Stimulated activated CD8-positive, alpha-beta memory T cell treated with anti-CD3 and anti-CD28 coated beads, Interleukin-4, amount 100 ng/mL, for 4 hours (primary cell): ENCODE measurements at places on chromosomes 7 and 10.

- DNase-seq = peak; percentile 35
These were observed 21.3 kb upstream of the KCNK18 start for GRCh38 chr10:117175901-117176534.

GRCh38 chr10:92240289-92241157 lies 50.4 kb downstream of the CPEB3 start:
- no peak for DNase-seq

DNA sequence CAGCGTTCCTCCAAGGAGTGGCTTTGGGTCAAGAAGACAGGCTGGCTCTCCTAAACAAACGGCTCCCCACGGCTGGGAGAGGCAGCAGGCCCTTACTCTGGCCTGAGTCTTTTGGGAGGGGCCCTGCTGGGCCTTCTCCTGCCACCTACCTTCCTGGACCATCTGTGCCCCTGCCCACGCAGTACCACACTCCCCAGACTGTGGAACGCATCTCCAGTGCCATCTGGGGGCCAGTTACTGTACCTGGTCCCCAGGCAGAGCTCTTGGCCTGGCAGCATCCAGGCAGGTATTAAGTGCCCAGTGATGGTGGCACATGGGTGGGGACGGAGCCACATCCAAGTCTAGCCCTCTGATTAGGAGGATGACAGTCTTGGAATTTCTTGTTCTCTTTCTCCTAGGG lies 14.4 kb downstream of the ALKBH4 start:
- DNase-seq = no peak

DNA sequence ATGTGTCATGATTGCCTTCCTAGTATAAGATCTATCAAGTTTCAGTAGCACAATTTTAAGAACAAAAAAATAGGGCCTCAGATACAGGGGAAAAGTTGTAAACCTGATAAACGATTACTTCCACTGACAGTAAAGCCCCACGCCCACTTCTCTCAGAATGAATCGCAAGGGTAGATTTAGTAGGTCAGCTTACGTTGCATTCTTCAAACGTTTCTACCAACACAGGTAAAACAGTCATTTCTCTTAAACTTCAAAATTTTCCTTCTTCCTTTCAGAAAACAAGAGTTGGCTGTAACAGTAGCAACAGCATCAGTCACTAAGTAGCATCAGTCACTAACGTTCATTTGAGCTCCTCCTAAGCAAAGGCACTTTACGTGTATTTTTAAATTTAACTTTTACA lies 221.5 kb downstream of the ADAM12 start:
- no peak for DNase-seq

DNA sequence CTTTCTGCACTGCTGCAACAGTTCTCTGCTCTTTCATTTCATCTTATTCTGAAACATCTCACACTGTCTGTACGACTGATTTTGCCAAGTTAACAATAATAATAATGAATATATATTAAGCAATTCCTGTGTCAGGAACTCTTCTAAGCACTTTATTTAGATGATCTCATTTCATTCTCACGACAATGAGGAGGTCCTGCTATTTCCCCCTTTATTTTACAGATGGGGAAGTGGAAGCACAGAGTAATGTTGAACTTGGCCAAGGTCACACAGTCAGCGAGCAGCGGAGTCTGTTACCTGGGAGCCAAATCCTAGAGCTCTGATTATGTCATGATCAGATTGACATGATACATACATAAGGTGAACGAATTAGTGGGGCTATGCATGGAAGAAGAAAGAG lies 5.8 kb downstream of the MRC1 start:
- no peak for DNase-seq

DNA sequence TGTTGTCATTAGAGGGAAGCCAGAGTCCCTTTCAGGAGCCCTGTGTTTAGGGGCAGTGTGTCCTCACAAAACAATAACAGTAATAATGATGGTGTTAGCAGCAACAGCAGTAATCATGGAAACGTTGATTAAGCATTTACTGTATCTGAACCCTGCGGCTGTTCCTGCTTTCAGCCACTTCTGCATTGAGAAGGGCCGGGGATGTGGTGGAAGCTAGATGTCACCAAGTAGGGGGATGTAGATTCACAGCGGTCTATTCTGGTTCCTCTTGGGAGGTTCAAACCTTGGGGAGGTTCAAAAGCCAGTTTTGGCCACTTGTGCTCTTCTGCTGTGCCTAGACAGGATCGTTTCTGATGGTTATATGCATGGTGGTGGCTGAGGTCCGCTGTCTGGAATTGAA lies 44.8 kb downstream of the PRPF18 start:
- no peak for DNase-seq

DNA sequence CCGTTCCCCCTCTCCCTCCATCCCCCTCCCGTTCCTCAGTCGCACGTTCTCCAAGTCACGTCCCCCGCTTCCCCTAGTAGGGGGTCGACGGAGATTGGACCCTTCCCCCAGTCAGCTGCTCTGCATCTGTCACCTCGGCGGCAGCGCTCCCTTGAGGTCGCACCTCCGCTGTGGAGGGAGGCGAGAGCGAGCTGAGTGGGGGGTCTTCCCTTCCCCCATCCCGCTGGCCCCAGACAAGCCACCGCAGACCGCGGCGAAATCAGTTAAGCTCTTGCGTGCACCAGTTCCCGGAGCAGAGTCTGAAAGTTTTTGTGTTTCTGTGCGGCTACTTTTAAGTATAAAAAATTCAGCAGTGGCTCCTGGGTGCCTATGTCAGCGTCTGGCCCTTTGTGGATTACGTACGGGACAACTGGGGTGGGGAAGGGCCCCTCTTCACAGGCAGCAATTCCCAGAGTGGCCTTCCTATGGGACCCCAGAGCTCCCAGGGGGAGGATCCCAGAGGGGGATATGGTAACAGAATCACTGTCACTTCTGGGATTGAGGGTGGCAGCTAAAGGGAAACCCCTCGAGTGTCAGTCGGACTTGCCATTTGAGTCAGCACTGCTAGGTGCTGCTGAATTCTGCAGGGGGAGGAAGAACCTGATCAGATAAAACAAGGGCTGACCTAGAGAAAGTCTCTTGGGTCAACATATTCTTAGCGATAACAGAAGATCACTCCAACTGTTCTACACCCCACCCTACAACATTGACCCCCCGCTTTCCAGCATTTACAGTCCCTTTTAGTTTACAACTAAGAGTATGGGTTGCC lies 12.5 kb upstream of the DDIT4 start:
- no peak for DNase-seq

GRCh38 chr7:117982071-117983055 lies 109.1 kb upstream of the CTTNBP2 start:
- no peak for DNase-seq

DNA sequence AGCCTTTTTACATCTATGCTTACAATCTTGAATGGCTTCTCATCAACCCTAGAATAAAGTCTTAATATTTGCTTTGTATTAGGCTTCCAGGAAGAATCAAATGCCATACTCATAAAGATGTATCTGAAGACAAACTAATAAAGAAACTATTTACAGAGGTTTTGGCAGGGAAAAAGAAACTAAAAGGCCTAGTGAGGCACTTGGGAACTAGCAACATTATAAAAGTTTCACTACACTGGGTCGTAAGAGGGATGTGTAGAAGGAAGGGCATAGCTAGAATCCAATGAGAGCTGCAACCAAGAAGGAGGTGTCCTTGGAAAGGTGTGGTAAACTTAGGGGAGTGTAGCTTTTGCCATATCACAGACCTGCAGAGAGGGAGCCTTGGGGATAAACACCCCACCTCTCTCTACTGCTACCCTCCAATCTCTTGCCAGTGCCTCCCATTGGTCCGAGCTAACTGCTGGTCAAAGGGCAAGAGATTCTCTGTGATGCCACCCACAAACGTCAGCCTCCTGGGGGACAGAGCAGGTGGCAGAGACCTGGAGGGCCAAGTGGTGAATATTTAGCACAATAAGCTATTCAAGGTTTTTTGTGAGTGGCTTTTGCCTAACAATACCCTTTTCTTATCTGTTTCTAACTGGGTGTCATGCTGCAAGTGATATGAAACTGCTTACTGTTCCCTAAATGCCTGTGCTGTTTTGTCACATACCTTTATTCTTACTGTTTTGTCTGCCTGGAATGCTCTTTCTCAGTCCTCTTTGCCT lies 60.7 kb downstream of the CPED1 start:
- DNase-seq = no peak

DNA sequence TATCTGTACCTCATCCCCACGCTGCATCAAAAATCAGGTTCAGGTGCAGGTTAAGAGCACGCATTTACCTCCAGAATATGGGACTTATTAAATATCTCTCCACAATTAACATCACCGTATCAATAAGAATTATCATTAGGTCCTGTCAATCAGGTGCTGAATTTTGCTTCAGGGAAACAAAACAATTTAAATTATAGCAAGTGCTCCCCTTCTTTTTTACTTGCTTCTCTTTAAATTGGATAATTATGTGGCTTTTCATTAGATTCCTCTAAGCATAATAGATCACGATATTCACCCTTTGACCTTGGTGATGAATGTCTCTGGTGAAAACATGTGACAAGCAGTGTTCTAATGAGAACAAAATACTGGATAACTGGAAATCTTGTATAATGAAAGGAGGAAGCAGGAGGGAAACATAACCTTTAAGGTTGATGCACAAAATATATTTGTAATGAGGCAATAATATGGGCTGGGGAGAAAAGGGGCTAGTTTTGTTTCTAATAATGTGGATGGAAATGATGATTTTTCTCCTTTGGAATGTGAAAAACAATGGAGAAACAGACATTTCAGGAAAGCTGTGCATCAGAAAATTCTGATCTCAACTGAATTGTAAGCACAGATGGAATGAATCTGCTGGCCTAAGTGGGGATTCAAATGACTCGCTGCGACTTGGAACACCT lies 166.9 kb downstream of the SNX10 start:
- no peak for DNase-seq

GRCh38 chr10:97553575-97554031 lies 19.0 kb upstream of the ANKRD2 start:
- peak; percentile 27 for DNase-seq

- no peak for DNase-seq
These were observed 126.7 kb upstream of the STK17A start for GRCh38 chr7:43456200-43456599.

DNA sequence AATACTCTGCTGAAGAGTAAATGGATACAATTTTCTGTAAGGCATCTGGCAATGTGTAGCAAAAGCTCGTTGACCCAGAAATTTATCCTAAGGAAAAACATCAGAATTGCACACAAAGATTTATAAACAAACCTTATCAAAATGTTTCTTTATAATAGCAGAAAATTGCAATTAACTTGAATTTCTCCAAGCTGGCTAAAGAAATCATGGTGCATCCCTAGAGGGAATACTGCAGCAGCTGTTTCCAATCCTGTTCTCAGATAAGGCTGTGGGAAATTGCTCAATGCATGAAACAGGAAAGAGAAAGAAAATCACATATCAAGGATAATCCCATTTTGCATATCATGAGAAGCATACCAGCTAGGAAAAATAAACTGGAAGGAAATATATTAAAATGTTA lies 18.7 kb downstream of the TACR2 start:
- DNase-seq = no peak

GRCh38 chr7:30320392-30320791 lies 36.0 kb downstream of the ZNRF2 start:
- no peak for DNase-seq

- DNase-seq = no peak
These were observed 28.2 kb downstream of the CDK14 start for GRCh38 chr7:90624225-90624911.

GRCh38 chr10:91444211-91445182 lies 34.4 kb downstream of the HECTD2 start:
- DNase-seq = no peak

GRCh38 chr7:47568547-47568946 lies 13.4 kb downstream of the TNS3 start:
- DNase-seq = no peak

DNA sequence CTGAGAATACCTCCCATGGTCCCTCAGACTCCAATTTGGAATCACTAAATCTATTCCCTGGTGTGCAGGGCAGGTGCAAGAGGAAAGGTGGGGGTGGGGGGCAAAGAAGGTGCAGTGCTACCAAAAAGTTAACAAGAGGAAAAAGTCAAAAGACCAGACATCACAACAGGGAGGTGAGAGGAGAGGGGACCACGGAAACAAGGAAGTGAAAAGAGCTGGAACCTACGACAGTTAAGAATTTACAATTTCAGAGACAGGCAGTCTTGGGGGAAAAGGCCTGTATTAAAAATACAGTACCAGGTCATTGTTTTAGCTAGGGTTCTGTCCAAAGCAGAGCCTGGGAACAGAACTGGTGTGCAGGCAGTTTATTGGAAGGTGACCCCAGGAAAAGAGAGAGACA lies 14.6 kb downstream of the ITGB1 start:
- DNase-seq = no peak

GRCh38 chr10:91883549-91884444 lies 25.5 kb downstream of the FGFBP3 start:
- no peak for DNase-seq

GRCh38 chr10:7417103-7417623 lies 6.3 kb upstream of the SFMBT2 start:
- no peak for DNase-seq

GRCh38 chr7:75867390-75867717 lies 11.5 kb upstream of the RHBDD2 start:
- DNase-seq = no peak

GRCh38 chr7:97871659-97872024 lies 566 bp downstream of the ASNS start:
- no peak for DNase-seq

GRCh38 chr7:101717628-101718357 lies 88.7 kb upstream of the MYL10 start:
- no peak for DNase-seq

- DNase-seq = no peak
These were observed 67.0 kb upstream of the PLXDC2 start for GRCh38 chr10:19749185-19749729.

- no peak for DNase-seq
These were observed 77.5 kb upstream of the GTF2I start for GRCh38 chr7:74579800-74580685.

DNA sequence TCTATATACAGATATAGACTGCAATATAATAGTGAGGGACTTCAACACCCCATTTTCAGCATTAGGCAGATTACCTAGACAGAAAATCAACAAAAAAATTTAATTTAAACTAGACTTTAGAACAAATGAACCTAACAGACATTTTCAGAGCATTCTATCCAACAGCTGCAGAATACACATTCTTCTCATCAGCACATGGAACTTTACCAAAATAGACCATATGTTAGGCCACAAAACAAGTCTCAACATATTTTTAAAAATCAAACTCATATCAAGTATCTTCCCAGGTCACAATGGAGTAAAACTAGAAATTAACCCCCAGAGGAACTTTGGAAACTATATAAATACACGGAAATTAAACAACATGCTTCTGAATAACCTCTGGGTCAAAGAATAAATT lies 169.6 kb downstream of the MTERF1 start:
- no peak for DNase-seq

GRCh38 chr10:29007748-29008610 lies 280.9 kb upstream of the LYZL1 start:
- DNase-seq = no peak

DNA sequence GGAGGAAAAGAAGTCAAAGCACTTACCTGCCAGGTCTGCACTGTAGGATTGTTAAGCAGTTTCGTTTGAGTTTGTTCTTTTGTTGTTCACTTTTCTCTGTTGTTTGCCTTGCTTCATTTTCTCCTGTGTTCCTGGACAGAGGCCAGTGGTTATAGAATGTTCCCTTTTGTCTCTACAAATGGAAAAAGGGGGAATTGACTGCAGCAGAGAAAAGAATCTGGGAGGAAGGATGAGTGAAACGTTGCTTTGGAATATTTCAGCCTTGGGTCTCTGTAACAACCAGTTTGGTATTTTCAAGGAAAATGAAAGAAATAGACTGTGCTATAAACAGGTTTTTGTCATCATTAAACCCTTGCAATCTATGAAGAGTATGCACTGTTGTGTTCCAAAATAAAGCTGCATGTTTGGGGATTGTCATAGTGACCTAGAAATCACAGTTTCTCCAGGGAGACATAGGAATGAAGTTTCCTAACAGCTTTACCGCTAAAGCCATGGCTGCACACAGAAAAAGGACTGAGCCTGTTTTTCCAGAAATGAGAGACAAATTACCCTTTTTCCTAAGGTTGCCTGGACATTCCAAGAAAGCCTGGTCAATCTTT lies 60.8 kb upstream of the HABP2 start:
- no peak for DNase-seq
